CD14-positive monocyte (primary cell): ENCODE measurements at places on chromosomes 7 and 10. TPM values are rescaled to one million over a fixed set of nuclear protein-coding genes. Genes with fewer than 3 reads are reported as not detected.

GRCh38 chr10:75492173-75492925 lies 60.9 kb downstream of the LRMDA start:
- peak; percentile 50 for DNase-seq
- no peaks in the 10 kb centered on the region for H3K27me3 ChIP-seq
- H3K36me3 ChIP-seq = no peaks in the 10 kb centered on the region
- H3K4me1 ChIP-seq = peaks cover 32% of the 10 kb centered on the region

DNA sequence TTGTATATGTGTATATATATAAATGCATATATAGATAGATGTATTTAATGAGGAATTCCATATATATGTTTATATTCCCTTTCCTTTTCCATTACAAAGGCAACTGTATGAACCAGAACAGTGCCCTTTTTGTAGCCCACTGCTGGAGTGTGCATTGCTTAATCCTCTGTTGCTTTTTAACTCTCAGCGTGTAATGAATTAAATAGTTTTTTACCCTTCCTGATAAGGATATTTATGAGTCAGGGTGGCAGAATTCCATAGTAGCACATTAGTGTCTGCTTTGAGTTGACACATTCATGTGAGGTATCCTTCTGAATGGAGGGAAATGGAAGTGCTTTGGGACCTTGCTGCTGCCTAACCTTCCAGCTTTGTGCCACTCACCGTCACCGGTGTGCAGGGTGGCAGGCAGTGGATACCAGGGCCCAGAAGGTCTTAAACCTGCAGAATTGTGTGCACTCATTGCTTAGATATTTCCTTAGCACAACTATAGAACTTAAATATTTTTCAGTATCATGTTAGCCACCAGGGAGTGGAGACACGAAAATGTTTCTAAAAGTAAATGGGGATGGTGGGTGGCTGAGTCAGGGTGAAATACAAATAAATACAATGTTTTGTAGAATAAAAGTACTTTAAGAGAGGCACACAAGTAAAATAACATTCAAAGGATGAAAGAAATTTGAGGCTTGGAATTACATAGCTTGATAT lies 117.9 kb downstream of the SND1 start:
- peaks cover 13% of the 10 kb centered on the region for H3K36me3 ChIP-seq
- peaks cover 5% of the 10 kb centered on the region for H3K4me1 ChIP-seq
- H3K27me3 ChIP-seq = no peaks in the 10 kb centered on the region
- DNase-seq = no peak
- H3K27ac ChIP-seq = no peak overlapping the region

DNA sequence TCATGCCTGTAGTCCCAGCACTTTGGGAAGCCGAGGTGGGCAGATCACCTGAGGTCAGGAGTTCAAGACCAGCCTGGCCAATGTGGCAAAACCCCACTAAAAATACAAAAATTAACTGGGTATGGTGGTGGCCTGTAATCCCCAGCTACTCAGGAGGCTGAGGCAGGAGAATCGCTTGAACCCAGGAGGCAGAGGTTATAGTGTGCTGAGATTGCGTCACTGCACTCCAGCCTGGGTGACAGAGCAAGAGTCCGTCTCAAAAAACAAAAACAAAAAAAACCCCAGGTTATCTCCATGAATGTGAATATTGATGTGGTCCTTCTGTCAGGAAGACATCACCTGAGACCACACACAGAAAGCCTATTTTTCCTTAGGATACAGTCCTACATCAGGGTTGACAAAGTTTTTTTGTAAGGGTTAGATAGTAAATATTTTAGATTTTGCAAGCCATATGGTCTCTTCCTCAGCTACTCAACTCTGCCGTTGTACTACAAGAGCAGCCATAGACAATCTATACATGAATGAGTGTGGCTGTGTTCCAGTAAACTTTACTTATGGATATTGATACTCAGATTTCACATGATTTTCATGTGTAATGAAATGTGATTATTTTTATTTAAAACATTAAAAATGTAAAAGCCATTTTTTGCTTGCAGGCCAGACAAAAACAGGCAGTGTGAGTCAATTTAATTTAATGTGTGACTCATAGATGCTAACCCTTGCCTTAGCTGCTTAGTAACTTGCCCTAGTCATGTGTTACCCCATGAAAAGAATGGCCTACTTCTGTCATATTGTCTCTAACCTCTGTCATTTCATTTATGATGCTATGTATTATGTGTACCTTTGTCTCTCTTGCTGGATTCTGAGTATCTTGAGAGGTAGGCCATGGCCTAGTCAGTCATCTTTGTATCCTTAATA lies 78.1 kb downstream of the TPST1 start:
- no peak overlapping the region for H3K4me3 ChIP-seq
- no peaks in the 10 kb centered on the region for H3K36me3 ChIP-seq
- H3K27ac ChIP-seq = no peak overlapping the region

The DLX5 gene
- not detected for polyA plus RNA-seq

The CALML3 gene
- polyA plus RNA-seq = not detected in 2 replicates

- no peak for DNase-seq
- no peaks in the 10 kb centered on the region for H3K4me1 ChIP-seq
- H3K36me3 ChIP-seq = no peaks in the 10 kb centered on the region
- H3K27me3 ChIP-seq = no peaks in the 10 kb centered on the region
- H3K4me3 ChIP-seq = no peak overlapping the region
- H3K27ac ChIP-seq = no peak overlapping the region
These were observed 407.1 kb downstream of the MDFIC start for GRCh38 chr7:115329006-115329405.

DNA sequence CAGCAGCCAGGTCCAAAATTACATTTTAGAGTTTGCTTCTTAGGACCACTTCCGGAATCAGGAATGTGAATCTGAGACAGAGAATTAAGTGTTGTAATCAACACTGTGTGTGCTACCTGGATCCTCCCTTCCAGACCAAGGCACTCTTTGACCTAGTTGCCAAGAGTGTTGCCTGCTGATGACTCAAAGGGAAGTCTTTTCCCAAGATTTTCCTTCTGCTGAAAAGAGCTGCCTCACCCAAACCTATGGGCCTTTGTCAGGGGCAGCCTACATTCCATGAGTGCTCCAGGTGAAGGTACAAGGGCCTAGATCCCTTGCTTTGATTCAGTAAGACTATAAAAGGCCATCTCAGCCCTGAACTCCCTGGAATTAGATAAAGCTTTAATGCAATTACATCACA lies 712.5 kb upstream of the ANKRD30A start:
- H3K4me3 ChIP-seq = no peak overlapping the region
- no peaks in the 10 kb centered on the region for H3K27me3 ChIP-seq
- no peak for DNase-seq
- no peaks in the 10 kb centered on the region for H3K36me3 ChIP-seq
- H3K27ac ChIP-seq = no peak overlapping the region

The CCL24 gene
- not detected for polyA plus RNA-seq

DNA sequence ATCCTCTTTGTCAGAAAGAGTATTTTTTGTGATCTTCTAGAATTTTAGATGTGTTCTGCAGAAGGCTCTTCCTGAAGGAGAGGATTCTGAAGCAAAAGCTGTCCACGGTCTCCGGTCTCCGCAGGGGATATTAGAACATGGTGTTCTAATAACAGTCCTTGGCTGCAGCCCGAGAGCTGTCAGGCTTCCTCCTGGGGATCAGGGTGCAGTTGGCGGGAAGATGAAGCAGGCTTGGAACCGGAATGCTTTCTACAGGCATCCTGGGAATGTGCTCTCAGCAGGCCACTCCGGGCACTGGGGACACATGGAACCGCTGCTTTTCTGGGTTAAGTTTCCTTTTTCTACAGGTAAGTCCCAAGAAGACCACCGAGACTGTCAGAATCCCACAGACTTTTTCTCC lies 118.6 kb upstream of the PARD3 start:
- H3K36me3 ChIP-seq = no peaks in the 10 kb centered on the region
- DNase-seq = no peak
- H3K27me3 ChIP-seq = no peaks in the 10 kb centered on the region
- no peak overlapping the region for H3K27ac ChIP-seq
- H3K4me1 ChIP-seq = no peaks in the 10 kb centered on the region
- H3K4me3 ChIP-seq = no peak overlapping the region

The SPDYE16 gene
- 0.06 and 0.23 TPM in 2 replicates for polyA plus RNA-seq

The DRGX gene
- not detected for polyA plus RNA-seq

GRCh38 chr7:69696054-69696591 lies 97.8 kb downstream of the AUTS2 start:
- H3K4me1 ChIP-seq = peaks cover 3% of the 10 kb centered on the region
- H3K27ac ChIP-seq = no peak overlapping the region
- no peak for DNase-seq
- H3K27me3 ChIP-seq = no peaks in the 10 kb centered on the region

GRCh38 chr10:25398680-25399079 lies 223.9 kb downstream of the GPR158 start:
- DNase-seq = no peak
- H3K36me3 ChIP-seq = no peaks in the 10 kb centered on the region
- H3K4me3 ChIP-seq = no peak overlapping the region
- H3K4me1 ChIP-seq = no peaks in the 10 kb centered on the region
- no peak overlapping the region for H3K27ac ChIP-seq
- no peaks in the 10 kb centered on the region for H3K27me3 ChIP-seq

DNA sequence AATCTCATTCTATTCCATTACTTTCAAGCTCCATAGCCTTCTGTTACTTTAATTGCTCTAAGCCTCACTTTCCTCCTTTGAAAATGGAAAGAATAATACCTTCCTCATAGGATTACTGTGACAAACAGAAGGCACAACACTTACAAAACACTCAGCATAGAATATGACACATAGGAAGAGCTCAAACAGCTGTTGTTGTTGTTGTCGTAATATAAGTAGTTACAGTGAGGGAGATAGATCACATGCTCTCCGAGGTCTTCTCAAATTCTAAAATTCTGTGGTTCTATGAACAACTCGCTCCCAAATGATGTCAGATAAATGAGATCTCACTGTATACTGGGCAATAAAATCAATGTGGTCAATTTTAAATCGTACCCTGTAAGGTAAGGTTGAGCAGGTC lies 1049.3 kb upstream of the C7orf33 start:
- no peaks in the 10 kb centered on the region for H3K36me3 ChIP-seq
- H3K27ac ChIP-seq = no peak overlapping the region
- H3K4me3 ChIP-seq = no peak overlapping the region
- no peak for DNase-seq

GRCh38 chr7:136193940-136194339 lies 216.8 kb upstream of the MTPN start:
- no peak overlapping the region for H3K27ac ChIP-seq

The PKD2L1 gene
- polyA plus RNA-seq = not detected

The ZNF239 gene
- polyA plus RNA-seq = not detected

The ZNF503 gene
- 7.2 and 12.7 TPM in 2 replicates for polyA plus RNA-seq

DNA sequence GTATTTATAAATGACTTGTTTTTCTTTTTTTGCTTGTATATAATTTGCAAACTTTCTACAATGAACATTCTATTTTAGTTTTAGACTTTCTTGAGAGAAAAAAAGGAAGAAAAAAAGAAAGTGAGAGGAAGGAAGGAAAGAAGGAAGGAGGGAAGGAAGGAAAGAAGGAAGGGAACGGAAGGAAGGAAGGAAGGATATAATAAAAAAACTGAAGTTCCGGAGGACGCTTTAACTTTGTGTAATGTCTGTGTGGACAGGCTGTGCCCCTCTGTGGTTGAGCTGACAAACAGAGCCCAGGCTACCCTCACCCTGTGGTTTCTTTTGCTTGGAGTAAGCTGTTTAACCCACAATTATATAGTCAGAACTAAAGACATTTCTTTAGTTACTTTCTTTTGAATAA lies 108.7 kb downstream of the SEMA3D start:
- no peaks in the 10 kb centered on the region for H3K27me3 ChIP-seq
- no peak overlapping the region for H3K27ac ChIP-seq
- no peaks in the 10 kb centered on the region for H3K4me1 ChIP-seq
- H3K4me3 ChIP-seq = no peak overlapping the region
- no peaks in the 10 kb centered on the region for H3K36me3 ChIP-seq

The SPDYE8 gene
- not detected for polyA plus RNA-seq

The DEPP1 gene
- polyA plus RNA-seq = not detected

The PALD1 gene
- polyA plus RNA-seq = 0.04 TPM

GRCh38 chr10:83373671-83374070 lies 765.6 kb upstream of the GHITM start:
- no peak overlapping the region for H3K4me3 ChIP-seq
- no peaks in the 10 kb centered on the region for H3K27me3 ChIP-seq
- no peak for DNase-seq
- H3K27ac ChIP-seq = no peak overlapping the region
- no peaks in the 10 kb centered on the region for H3K4me1 ChIP-seq
- no peaks in the 10 kb centered on the region for H3K36me3 ChIP-seq

- no peaks in the 10 kb centered on the region for H3K4me1 ChIP-seq
- no peak overlapping the region for H3K27ac ChIP-seq
- H3K4me3 ChIP-seq = no peak overlapping the region
- no peaks in the 10 kb centered on the region for H3K27me3 ChIP-seq
- no peak for DNase-seq
These were observed 9.4 kb upstream of the KNDC1 start for GRCh38 chr10:133150656-133151055.

The PPP1R17 gene
- 2.0 TPM for polyA plus RNA-seq

- H3K36me3 ChIP-seq = no peaks in the 10 kb centered on the region
- H3K27me3 ChIP-seq = no peaks in the 10 kb centered on the region
- no peak overlapping the region for H3K4me3 ChIP-seq
- no peak for DNase-seq
- peaks cover 14% of the 10 kb centered on the region for H3K4me1 ChIP-seq
- H3K27ac ChIP-seq = no peak overlapping the region
These were observed 16.8 kb downstream of the IL2RA start for GRCh38 chr10:6045314-6045848.

GRCh38 chr7:30430777-30431176 lies 47.8 kb downstream of the NOD1 start:
- peaks cover 100% of the 10 kb centered on the region for H3K4me1 ChIP-seq
- H3K36me3 ChIP-seq = peaks cover 3% of the 10 kb centered on the region
- H3K27ac ChIP-seq = peak overlapping the region; percentile 90
- DNase-seq = no peak
- no peaks in the 10 kb centered on the region for H3K27me3 ChIP-seq
- H3K4me3 ChIP-seq = no peak overlapping the region

DNA sequence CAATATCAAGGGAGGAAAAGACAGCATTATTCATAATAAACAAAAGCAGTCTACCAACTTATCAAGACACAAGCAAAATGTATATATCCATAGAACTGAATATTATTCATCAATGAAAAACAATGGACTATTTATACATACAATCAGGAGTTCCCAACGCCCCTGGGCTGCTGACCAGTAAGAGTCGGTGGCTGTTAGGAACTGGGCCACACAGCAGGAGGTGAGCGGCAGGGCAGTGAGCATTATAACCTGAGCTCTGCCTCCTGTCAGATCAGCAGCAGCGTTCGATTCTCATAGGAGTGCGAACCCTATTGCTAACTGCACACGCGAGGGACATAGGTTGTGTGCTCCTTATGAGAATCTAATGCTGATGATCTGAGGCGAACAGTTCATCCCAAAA lies 71.7 kb upstream of the GPR22 start:
- H3K36me3 ChIP-seq = no peaks in the 10 kb centered on the region
- no peak overlapping the region for H3K27ac ChIP-seq
- no peak overlapping the region for H3K4me3 ChIP-seq

The ADRA2A gene
- not detected for polyA plus RNA-seq

The PRSS58 gene
- polyA plus RNA-seq = not detected in 2 replicates
